ENCODE measurements at places on chromosomes 5 and 9.

GRCh38 chr5:24059006-24059405 lies 551.6 kb downstream of the PRDM9 start:
- DNase-seq: no peak

GRCh38 chr5:176573564-176574296 lies 24.6 kb downstream of the CDHR2 start:
- peak; percentile 69 for DNase-seq

DNA sequence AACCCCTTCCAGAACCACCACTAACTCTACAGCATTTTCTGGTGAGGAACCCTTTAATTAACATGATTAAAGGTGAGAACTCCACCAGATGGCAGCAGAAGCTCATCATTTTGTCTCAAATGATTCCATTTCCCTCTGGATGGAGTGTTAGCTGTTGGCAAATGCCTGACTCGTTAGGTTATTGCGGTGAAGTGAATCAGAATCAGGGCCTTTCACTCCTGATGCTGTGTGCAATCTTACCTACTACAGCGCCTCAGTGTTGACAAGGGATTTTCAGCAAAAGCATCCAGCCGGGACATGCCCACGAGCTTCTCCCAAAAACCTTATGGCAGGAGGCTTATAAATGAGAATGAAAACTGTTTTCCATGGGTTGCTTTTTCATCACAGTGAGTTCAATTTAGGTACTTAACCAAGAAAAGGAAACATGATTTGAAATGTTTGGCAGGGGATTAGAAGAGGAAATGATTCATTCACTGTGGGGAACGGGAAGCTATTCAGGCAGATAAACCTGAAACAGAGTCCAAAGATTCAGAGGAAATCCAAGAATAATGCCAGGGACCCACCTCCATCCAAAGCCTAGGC lies 48.0 kb upstream of the CAST start:
- peak; percentile 31 for DNase-seq

DNA sequence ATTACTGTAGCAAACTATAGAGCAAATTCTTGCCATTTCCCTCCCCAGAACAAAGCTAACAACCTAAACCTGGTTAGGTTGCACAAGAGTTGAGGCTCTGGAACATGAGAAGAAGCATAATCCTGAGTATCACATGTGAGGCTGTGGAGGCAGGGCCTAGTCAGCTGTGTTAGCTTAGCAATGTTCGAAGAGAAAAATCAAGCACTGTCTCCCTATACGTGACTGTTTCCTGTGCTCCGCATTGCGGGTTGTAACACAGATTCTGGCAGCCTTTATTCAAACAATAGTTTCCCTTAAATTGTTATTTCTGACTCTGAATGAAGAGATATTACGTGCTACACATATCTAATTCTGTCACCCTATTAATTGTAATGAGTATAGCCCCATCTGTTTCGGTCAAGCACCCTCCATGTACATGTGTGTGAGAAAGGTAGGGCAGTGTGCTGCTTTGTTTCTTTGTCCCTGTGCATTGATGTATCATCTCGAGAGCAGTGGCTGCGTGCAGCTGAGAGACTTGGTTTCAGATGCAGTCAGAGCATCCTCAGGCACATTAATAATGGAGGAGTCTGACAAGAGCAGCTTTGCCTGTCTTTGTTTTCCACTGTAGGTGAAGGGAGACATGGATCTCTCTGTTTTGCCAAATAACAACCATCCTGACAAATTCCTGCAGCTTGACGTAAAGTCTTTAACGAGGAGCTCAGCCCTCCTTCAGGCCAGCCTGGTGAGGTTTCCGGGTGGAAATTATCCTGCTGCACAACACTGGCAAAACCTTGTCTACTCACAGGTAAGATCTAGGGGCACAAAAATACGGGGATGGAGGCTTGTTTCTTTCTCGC lies at the start of gene MINAR2:
TSS of gene MINAR2 (plus strand) at position 523 of the 836 bp plus-strand sequence. CDS start at position 620, 97 bp downstream.
- no peak for DNase-seq

DNA sequence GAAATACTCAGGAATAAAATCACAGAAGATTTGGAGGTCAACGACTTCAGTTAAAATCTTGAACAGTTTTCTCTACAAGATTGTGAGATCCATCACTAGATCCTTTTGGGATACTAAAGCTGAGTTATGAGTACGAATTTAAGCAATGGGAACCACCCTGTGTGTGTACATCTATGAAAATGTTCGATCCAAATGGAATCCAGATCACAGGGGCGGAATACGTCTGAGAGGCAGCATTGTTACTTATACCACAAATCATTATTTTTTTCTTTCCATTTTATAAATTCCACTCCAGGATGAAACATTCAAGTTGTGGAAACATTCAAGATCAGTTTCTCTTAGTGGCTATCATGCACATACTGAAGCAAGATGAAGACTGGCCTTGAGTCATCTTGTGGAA lies 239.3 kb upstream of the PAPPA start:
- DNase-seq: no peak

- no peak for DNase-seq
Measured at GRCh38 chr5:147037515-147038205, 159.1 kb upstream of the PPP2R2B start.

DNA sequence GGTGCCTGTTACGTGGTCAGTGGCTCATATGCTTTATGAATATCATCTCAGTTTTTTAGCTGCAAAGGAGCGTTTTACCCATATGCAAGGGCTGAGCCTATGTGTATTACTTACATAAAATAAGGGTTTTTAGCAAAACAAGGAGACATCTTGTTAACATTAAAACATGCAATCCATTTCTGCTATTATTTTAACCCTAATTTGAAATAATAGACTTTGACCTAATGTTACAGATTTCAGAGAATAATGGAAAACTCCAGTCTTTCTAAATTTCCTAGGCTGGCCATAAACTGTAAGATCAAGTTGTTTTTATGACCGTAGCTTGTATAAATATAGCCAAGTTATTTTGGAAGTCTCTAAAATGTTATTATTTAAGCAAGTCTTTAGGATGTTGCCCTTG lies 121.1 kb upstream of the SEMA6A start:
- DNase-seq: no peak

GRCh38 chr5:60961685-60962084 lies 16.7 kb downstream of the NDUFAF2 start:
- DNase-seq: no peak

DNA sequence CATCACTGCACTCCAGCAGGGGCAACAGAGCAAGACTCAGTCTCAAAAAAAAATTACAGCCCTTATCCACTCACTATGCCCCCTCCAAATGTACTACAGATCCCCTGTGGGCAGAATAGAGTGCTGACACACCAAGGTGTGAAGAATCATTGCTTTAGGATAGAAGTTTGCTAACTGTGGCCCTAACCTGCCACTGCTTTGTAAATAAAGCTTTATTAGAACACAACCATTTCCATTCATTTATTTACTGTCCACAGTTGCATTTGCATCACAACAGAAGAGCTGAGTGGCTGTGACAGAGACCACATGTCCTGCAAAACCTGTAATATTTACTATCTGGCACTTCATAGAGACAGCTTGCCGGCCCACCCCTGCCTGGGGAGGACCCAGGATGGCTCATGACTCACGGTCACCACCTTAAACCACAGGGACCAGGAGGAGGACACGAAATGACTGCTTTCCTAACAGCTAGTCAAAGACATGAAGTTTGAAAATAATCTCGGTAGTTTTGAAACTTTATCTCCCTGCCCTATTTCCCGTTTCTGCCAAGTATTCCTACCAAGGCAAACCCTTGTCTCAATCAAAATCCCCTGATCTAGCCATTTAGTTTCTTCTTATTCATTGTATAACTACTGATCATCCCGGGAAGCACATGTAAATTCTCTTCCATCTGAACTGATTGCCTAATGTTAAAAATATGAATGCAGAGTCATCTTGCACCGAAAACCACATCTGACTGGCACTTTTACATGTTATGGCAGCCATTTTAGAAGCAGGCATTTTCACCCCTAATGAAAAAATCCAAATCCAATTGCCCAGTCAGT lies 206.1 kb downstream of the SLIT3 start:
- no peak for DNase-seq

DNA sequence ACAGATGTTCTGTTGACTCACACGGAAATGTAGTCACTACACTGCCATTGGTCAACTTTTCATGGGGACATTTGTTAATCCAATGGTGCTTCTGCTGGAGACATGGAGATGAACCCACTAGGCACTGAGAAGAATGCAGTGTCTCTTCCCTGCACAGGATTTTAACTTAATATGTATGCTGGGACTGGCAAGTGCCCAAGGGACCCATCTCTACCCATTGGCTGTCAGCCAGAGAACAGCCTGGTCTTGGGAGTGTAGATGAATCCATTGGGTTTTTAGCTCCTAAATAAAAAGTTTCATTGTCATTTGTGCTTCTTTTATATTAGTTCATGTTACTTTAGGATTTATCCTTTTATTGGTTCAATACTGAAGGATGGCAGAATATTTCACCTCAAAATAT lies 195.8 kb upstream of the CDH6 start:
- no peak for DNase-seq

DNA sequence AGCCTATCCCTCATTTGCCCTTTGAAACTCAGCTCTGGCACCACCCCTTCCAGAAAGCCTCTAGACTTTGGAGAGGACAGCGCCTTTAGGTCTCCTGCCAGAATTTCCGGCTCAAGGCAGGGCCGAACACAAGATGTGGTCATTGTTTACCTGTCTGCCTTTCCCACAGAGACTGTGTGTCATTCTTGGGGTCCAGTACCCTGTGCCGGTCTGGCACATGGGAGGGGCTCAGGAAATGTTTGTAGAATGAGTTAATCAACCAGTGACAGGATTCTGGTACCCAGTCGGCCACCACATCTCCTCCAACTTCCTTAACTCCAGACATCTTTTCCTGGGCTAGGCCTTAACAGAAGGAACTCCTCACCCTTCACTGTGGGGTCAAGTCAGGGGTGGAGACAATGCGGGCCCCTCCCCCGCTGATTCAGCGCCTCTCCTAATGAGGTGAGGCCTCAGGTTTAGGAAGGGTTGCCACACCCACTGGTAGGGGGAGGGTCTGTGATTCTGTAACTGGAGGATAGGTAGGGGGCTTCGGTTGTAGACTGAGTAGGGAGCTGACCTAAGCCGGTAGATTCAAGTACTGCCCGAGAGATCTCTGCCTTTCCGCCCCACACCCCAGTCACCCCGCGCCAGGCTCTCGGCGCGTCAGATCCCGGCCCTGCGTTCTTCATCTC lies 29.3 kb downstream of the PCDH1 start:
- DNase-seq: no peak

GRCh38 chr5:95177456-95177855 lies 107.4 kb downstream of the MCTP1 start:
- no peak for DNase-seq

DNA sequence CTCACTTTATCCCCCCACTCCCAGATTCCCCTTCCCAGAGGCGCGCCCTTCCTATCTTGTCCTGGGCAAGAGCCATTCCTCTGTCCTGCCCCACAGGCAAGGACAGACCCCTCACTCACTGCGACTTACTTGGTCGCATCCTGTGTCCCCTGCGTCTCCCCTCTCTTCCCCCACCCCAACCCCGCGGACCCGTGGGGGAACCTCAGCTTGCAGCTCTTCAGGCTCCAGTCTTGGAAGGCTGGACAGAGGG lies 542 bp downstream of the GGTA1 start:
- DNase-seq: no peak

GRCh38 chr9:108274971-108275370 lies 580.8 kb downstream of the ACTL7B start:
- no peak for DNase-seq

- DNase-seq: peak; percentile 63
Measured at GRCh38 chr5:115296124-115297022, at the start of gene CCDC112. Gene CCDC112, minus strand, starts transcription at chr5:115296654. Its CDS starts 111 bp downstream, at chr5:115296543.

DNA sequence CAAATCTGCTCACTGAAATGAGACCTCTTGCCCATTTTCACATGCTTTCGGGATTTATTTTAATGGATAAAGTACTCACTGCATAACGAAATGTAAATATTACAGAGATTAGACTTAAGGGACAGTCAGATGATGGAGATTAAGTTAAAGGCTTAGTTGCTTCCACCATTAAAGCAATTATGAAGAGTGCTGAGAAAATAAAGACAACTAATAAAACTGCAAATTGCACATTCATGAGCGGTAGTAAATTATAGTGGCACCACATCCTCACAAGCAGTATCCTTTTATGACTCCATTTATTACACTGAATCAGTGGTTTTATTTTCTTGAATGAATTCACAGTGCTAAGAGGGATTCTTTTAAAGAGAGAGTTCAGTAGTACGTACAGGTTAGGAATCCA lies 76.2 kb upstream of the TMED7 start:
- DNase-seq: no peak

- DNase-seq: no peak
Measured at GRCh38 chr5:131272724-131273123, 8.9 kb downstream of the CDC42SE2 start.

- no peak for DNase-seq
Measured at GRCh38 chr5:176714067-176714466, 66.8 kb downstream of the TSPAN17 start.

DNA sequence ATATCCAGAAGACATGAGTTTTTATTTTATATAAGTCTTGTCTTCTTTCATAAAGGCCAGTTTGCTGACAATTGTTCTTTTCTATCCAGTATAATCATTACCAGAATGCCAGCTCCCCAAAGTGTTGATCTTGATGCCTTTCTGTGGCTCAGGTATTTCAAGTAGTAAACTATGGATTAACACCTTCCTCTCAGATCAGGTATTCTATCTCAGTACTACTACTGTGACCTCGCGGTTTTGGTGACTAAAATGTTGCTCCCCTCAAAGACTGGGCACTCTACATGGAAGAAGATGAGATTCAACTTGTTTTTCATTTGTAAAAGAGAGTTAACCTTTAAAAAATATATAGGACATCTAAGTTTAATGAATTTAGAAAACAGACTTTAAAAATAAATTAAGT lies 58.1 kb downstream of the GNG10 start:
- DNase-seq: no peak

DNA sequence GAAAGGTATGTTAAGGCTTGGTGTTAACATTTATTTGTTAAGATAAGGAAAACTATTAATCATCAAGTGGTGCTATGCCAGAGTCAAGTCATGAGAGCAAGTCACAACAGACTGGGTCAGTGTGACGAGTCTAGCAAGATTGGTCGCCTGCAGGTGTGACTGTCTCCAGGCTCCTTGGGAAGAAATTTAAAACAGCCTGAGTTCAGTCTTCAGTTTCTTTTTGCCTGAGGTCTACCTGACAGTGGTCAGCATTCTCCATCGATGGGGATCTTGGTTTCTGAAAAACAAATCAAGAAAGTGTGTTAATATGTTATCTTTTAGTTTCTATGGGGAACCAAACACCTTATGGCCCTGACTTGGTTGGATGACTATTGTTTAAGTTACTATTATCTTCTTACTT lies 56.3 kb downstream of the CETN3 start:
- DNase-seq: no peak

GRCh38 chr5:76290321-76290757 lies 112.7 kb upstream of the IQGAP2 start:
- DNase-seq: no peak

- DNase-seq: no peak
Measured at GRCh38 chr9:99513441-99514112, 291.5 kb downstream of the SEC61B start.
